Stimulated activated CD8-positive, alpha-beta memory T cell treated with anti-CD3 and anti-CD28 coated beads, Interleukin-15, amount 100 ng/mL, for 1 hour (primary cell): ENCODE measurements at places on chromosomes 6 and 20.

GRCh38 chr6:2476376-2476775 is 231.0 kb upstream of the GMDS start:
- DNase-seq: no peak

DNA sequence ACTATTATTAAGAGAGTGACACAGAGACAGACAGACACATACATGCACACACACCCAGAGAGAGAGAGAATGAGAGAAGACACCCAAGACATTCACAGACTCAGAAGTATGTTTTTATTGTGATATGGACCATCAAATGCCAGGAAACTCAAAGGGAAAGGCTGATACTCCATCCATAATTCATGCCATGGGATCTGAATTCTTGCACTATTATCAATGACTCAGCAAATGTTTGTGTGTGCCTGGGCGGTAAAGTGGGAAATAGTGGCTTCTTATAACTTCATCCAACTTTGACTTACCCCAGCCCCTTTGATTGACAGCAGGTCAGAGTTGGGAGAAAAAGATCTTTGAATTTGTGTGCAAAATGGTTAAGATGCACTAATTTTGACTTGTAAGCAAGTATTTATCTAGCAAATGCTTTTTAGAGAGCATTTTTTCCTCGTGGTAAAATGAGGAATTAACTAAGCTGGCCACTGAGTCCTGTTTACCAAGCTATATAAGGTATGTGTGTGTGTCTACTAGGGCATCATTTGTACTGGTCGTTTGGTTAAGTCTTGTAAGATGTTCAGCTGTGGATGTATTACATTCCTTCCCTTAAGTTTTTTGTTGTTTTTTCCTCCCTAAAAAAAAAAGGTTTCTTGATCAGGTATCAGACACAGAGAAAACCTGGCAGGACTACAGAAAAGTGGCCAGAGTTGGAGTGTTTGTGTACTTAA is 3.0 kb upstream of the CCN2 start:
- DNase-seq: no peak

- no peak for DNase-seq
Observed at GRCh38 chr20:25707695-25708094, 11.0 kb upstream of the ZNF337 start.

DNA sequence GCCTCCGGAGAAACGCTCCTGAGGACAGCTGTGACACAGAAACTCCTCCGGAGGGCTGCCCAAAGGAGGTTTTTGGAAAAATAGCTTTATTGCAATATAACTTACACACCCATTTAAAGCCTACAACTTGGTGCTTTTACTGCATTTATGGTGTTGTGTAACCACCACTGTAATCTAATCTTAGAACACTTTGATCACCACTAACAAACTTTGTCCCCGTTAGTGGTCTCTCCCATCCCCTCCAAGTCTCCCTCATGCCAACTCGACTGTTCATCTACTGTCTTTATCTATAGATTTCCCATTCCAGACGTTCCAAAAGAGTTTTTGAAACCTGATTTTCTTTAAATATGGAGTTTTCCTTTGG is 62.8 kb downstream of the SYNJ2 start:
- DNase-seq: no peak

DNA sequence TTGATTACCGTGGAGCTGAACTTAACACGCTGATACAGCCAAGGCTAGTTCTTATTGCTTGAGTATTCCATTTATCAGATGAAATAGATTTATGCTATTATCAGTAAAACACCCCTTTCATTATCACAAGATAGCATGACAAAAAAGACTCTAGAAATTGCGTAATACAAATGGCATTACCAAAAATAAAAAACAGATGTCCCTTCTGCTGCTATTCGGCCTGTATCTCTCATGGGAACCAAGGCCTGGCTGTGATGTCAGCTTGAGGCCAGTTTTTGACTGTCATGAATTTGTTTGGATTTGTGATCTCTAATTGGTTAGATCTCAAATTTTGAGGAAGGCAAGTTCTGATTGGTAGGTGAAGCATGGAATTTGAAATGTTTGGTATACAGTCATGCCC is 25.2 kb downstream of the MEI4 start:
- no peak for DNase-seq

GRCh38 chr6:33971580-33971979 is 167.8 kb upstream of the MLN start:
- no peak for DNase-seq

DNA sequence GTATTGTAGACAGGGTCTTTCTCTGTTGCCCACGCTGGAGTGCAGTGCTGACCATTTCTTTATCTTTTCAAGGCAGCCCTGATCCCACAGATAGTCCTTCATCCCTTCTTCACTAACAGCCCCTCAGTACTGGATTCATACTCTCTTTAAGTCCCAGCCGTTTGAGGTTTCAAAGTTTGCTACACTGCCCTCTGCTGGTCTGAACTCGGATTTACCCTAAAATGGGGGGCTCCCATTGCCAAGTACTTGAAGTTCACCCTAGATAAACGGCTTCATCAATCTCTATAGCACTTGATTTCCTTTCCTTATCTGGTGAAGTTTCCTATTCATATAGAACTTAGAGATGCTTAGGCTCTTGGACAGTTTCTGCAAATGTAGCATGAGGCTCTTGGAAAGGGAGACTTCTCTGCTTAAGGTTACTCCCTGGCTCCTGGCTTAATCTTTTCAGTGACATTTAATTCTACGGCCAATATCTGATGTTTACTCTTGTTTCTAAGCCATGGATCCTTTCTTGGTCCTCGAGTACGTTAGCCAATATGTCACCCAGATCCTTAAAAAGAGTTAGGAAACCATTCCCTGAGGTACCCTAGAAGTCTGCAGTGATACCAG is 21.4 kb upstream of the PREP start:
- peak; percentile 53 for DNase-seq

DNA sequence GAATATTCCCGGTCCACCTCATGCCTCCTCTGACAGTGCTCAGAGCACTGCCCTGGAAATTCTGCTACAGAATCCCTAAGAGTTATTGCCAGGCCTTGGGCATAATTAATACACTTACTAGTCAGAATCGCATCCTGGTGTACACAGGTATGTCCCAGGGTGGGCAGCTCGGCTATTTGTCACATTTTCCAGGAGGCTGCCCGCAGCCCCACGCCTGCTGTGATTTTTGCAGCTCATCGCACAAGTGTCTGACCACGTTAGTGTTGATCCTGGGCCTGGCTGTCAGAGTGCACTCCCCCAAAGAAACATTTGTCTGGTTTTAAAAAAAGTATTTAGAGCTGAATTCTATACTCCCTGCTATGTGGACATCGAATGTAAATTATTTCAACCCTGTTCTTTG is 105.4 kb downstream of the CD83 start:
- DNase-seq: no peak

DNA sequence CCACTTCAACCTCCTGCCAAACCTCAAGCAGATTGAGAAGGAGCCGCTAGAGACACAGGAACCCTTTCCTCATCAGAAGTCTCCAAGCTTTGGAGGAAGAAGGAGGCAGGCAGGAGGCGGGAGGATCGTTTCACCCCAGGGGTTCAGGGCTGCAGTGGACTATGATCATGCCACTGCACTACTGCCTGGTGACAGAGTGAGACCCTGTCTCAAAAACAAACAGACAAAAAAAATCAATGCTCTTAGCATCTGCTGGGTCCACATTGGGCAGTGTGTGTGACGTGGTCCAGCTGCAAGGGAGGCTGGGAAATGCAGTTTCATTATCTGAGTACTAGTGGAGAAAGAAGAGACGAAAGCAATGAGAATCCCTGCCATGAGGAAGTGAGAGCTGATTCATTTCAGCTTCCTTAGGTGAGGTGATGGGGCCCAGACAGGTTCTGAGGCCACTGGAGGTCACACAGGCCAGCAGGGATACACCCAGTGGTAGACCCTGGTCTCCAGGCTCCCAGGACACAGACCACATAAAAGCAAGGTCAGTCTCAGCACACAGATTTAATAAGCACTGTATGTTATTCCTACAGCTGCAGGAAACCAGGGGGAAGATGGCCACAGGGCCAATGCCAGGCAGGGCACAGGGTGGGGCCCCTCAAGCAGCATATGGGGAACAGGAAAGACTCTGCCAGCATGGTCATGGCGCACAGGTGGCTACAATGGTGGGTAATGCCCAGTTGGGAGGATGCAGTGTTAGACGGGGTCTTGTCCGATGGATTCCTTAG is 4.3 kb downstream of the GFRA4 start:
- DNase-seq: no peak

GRCh38 chr6:155089746-155090145 is 94.6 kb downstream of the TIAM2 start:
- DNase-seq: no peak

DNA sequence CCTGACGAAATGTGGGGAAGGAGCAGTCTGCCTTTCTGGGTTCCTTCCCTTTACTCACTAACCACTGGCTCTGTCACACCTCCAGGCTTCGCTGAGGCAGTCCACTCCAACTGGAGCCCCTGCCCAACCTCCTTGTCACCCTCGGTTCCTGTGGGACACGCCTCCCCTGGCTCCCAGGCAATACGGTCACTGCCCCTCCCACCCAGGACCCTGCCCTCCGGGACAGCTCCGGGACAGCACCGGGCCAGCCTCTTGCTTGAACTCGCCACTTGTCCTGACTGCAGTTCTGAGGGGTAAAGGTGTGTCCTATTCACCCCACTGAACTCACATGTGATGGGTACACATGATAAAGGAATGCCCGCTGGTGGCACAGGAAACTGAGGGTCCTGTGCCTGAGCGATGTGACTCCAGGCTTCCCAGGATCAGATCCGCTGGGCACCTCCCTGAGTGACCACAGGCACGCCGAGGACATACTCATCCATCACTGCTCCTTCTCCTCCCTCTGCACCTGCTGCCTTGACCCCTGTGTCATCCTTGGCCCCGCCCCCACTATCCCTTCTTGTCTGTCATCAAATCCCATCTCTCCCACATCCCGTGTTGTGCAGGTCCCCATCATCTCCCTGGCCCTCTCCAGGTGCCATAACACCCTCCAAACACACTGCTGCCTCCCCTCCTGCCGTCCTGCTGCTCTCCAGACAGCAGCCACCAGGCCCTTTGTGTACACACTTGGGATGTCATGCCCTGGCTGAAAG is 7.9 kb downstream of the SDCBP2 start:
- no peak for DNase-seq

GRCh38 chr6:45445749-45446549 is 68.2 kb upstream of the SUPT3H start:
- no peak for DNase-seq

DNA sequence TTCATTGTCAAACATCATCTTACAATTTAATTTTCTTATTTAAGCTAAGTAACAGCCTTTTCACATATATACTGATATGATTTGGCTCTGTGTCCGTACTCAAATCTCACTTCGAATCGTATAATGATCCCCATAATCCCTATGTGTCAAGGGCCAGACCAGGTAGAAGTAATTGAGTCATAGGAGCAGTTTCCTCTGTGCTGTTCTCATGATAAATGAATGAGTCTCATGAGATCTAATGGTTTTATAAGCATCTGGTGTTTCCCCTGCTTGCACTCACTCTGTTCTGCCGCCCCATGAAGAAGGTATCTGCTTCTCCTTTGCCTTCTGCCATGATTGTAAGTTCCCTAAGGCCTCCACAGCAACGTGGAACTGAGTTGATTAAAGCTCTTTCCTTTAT is 25.1 kb upstream of the CMTR1 start:
- DNase-seq: no peak

DNA sequence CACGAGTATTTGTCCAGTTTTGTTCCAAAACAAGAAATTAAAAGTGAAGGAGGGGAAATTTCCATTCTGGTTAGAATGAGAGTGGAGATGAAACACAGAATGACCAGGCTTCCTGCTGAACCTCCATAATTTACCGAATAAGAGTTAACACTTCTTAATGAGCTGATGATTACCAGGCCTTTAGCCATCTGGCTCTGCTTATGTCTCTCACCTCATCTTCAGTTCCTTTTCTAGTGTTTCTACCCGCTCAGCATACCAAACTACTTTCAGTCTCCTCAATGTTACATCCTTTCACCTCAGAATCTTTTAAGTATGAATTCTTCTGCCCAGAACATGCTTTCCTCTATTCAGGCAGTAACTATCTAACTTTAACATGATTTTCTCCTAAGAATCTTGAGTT is 209.0 kb upstream of the RSPO3 start:
- DNase-seq: no peak

- DNase-seq: no peak
Observed at GRCh38 chr6:169957351-169957963, 206.0 kb downstream of the ERMARD start.

- no peak for DNase-seq
Observed at GRCh38 chr20:51910321-51911050, 108.2 kb upstream of the SALL4 start.

DNA sequence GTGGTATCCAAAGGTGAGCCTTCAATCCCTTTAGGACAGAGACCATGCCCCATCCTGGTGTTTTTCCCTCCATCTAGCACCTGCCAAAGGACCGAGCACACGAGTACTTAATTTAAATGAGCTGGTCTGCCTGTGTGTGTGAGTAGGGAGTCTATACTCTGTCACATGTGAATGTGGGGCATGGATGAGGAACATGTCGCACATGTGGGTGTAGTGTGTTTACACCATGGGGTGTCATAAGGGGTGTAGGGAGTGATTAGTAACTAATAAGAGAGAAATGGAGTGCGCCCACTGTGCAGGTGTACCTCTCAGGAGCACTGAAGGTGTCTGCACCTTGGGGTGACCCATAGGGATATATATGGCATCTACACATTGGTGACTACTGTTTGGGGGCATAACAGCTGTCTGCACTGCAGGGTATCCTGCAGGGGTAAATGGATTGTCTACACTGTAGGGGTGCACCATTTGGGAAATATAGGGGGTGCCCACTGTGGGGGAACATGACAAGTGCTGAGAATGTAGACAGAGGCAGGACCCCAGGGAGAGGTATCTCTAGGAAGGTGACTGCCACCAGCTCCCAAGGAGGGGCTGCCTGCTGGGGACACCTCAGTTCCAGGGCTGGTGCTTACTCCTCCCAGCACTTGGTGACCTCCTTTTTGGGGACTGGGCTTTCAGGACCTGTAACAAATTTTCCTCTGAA is 53.5 kb downstream of the EBF4 start:
- DNase-seq: no peak

DNA sequence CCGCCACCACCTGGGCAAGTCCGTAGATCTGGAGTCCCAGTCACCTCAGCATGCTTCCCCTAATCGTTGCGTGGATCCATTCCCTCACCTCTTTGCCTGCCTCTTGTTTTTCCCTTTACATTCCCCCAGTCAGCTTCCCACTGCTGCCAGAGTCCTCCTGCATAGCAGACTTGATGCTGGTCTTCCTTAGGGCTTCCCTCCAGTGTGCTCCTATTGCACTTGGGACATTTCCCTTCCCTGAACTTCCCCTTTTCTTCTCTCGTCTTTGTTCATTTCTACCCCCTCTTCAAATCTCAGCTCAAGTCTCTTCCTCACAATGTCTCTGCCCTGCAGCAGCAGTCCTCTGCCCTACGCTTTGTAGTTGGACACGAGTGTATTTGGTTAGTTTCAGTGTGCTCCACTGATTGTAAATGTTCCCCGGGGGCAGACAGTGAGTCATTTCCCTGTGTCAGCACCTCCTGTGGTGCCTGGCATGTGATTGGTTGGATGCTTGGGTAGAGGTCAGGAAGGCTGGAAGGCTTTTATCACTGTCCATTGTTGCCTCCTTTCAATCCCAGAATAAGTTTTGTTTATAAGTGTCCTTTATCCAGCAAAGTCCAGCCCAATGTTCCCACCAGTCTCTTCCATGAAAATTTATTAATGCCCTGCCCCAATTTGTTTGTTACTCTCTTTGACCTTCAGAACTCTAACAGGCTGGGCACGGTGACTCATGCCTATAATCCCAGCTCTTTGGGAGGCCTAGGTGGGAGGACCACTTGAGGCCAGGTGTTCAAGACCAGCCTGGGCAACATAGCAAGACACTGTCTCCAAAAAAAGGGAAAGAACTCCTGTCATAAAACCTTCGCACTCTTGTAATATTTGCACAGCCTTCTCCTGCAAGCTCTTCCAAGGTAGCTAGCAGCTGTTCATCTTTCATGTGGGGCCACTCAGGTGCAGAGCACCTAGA is 38.3 kb downstream of the FAM120B start:
- no peak for DNase-seq

GRCh38 chr6:42118162-42119001 is 24.0 kb downstream of the C6orf132 start:
- DNase-seq: no peak
